Kidney glomerular epithelial cell (primary cell): ENCODE measurements at places on chromosomes 1 and 21.

DNA sequence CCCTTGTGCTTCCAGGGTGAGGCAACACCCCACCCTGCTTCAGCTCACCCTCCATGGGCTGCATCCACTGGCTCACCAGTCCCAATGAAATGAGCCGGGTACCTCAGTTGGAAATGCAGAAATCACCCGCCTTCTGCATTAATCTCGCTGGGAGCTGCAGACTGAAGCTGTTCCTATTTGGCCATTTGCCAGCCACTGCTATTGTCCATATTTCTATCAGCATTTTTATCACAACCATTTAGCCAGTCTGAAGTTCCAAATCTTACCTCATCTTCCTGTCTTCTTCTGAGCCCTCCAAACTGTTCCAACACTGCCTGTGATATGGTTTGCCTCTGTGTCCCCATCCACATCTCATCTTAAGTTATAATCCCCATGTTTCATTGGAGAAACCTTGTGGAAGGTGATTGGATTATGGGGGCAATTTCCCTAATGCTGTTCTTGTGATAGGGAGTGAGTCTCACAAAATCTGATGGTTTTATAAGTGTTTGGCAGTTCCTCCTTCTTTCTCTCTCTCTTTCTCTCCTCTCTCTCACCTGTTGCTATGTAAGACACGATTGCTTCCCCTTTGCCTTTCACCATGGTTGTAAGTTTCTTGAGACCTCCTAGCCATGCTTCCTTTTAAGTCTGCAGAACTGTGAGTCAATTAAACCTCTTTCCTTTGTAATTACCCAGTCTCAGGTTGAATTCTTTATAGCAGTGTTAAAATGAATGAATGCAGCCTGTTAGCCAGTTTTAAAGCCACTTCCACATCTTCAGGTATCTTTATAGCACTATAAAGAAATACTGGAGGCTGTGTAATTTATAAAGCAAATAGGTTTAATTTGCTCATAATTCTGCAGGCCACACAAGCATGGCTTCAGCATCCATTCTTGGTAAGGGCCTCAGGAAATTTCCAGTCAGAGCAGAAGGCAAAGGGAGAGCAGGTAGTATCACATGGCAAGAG, 203.5 kb downstream of the FCRL5 start:
- DNase-seq, result no peak

- DNase-seq, result no peak
Observed at GRCh38 chr1:204735042-204735441, 49.5 kb upstream of the LRRN2 start.

GRCh38 chr1:48530727-48531351, 58.8 kb upstream of the SPATA6 start:
- DNase-seq, result peak; percentile 70

- DNase-seq, result no peak
Observed at GRCh38 chr1:172224871-172225270, 195.6 kb upstream of the C1orf105 start.

- no peak for DNase-seq
Observed at GRCh38 chr21:43277481-43278351, 108.9 kb downstream of the CRYAA start.

DNA sequence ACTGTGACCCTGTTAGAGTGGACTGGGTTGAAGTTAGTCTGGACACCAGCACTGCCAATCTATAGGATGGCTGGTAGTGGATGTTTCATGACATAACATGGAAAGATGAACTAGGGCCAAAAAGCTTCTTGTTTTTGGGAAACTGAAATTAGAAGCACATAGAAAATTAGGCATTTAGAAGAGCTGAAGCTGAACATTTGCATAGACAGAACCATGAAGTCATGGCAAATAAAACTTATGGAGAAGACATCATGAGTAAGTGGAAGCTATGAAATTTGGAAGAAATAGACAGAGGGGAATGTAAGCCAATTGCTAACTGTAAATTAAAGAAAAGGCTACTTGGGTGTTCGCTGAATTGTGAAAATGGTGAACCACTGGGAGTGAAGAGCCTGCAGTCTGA, 2.7 kb upstream of the S100A11 start:
- DNase-seq, result no peak
